H7 (cell line): ENCODE measurements at places on chromosomes 7 and 10. TPM values are rescaled to one million over a fixed set of nuclear protein-coding genes. Genes with fewer than 3 reads are reported as not detected.

Gene GNAI1
- 19.4 and 35.3 TPM in 2 replicates for total RNA-seq

Gene KIAA1217
- 3.0 and 3.7 TPM in 2 replicates for total RNA-seq

Gene TMEM270
- total RNA-seq, result not detected in 2 replicates

Gene LIPM
- not detected in 2 replicates for total RNA-seq

GRCh38 chr7:133846203-133846945 lies 280.8 kb upstream of the LRGUK start:
- DNase-seq, result no peak
